ENCODE measurements at places on chromosomes 1 and 21. TPM values are rescaled to one million over a fixed set of nuclear protein-coding genes. Genes with fewer than 3 reads are reported as not detected.

Gene ACTA1
- not detected for total RNA-seq

Gene LCE3E
- not detected for total RNA-seq

Gene NDUFS5
- total RNA-seq, result 240 TPM

Gene SPRR1A
- not detected for total RNA-seq

Gene MOB3C
- 8.3 TPM for total RNA-seq

Gene NBPF12
- 9.8 TPM for total RNA-seq

Gene DCDC2B
- not detected for total RNA-seq

Gene C1orf185
- total RNA-seq, result not detected

Gene FALEC
- 0.36 TPM for total RNA-seq

Gene CHODL
- not detected for total RNA-seq

Gene SLX9
- total RNA-seq, result 9.4 TPM

Gene CEP85
- total RNA-seq, result 9.1 TPM

Gene NTNG1
- 3.6 TPM for total RNA-seq

Data from osteoblast (primary cell).